ENCODE measurements at places on chromosomes 6 and 20. TPM values are rescaled to one million over a fixed set of nuclear protein-coding genes. Genes with fewer than 3 reads are reported as not detected.

SCRT2 gene
- polyA plus RNA-seq = not detected

POPDC3 gene
- polyA plus RNA-seq = 132 TPM

HNF4A gene
- polyA plus RNA-seq = 0.03 TPM

FABP7 gene
- polyA plus RNA-seq = 31.3 TPM

RAET1G gene
- 0.24 TPM for polyA plus RNA-seq

ERVFRD-1 gene
- polyA plus RNA-seq = 0.04 TPM

XKR7 gene
- polyA plus RNA-seq = not detected

GINS1 gene
- polyA plus RNA-seq = 0.07 TPM

PPP1R10 gene
- polyA plus RNA-seq = 23.2 TPM

HLA-DRB5 gene
- polyA plus RNA-seq = 0.25 TPM

SLC17A9 gene
- polyA plus RNA-seq = 0.59 TPM

SLC25A27 gene
- polyA plus RNA-seq = 2.2 TPM

GRCh38 chr6:139436200-139436956 is 61.9 kb upstream of the CITED2 start:
- DNase-seq = no peak
- H3K27me3 ChIP-seq = no peaks in the 10 kb centered on the region
- H3K27ac ChIP-seq = no peak overlapping the region
- no peaks in the 10 kb centered on the region for H3K4me1 ChIP-seq
- H3K4me3 ChIP-seq = no peak overlapping the region
- no peaks in the 10 kb centered on the region for H3K36me3 ChIP-seq

DNA sequence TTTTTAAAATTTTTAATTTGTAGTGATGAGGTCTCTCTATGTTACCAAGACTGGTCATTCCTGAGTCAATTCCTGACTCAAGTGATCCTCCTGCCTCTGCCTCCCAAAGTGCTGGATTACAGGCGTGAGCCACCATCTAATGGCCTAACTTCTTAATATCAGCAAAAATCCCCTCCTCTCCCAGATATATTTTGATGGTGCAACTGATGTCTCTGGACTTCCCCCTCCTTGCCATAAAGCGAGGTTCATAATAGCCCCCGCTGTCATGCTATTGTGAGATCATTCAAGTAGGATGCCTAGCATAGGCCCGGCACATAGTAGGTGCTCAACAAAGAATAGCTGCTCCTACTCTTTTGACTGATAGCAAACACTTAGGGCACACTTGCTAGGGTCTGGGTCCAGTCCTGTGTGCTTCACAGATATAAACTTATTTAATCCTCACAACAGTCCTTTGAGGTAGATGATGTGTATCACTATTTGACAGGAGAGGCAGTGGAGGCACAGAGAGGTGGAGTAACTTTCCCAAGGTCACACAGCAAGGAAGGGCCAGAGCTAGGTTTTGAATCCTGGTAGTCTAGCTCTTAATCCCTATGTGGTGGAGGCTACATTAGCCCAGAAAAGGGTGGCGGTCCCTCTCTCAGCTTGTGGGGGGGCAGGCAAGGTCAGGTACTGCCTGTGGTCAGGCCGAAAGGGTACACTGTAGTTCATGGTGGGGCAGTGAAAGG is 14.6 kb downstream of the SRC start:
- H3K27ac ChIP-seq = no peak overlapping the region
- no peak for DNase-seq
- H3K4me3 ChIP-seq = no peak overlapping the region
- no peaks in the 10 kb centered on the region for H3K4me1 ChIP-seq
- H3K36me3 ChIP-seq = no peaks in the 10 kb centered on the region

DNA sequence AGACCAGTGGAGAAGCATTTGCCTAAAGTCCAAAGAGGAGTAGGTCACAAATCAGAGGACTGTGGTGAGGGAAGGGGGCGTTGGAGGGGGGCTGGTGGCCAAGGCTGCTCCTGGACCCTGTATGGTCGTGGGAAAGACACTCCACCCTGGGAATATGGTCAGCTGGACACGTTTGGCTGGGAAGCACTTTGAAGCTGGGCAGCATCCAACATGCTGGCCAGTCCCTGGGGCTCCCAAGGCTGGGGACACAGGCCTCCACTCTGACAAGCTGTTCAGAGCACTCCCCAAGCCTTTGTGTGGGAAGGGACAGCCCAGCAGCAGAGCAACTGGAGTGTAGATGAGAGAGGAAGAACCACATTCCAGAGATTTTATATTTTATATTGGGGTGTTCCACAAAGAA is 203.2 kb downstream of the ANKRD60 start:
- H3K4me3 ChIP-seq = no peak overlapping the region
- no peak for DNase-seq
- H3K27me3 ChIP-seq = peaks cover 15% of the 10 kb centered on the region
- peaks cover 4% of the 10 kb centered on the region for H3K4me1 ChIP-seq
- H3K27ac ChIP-seq = no peak overlapping the region

DNA sequence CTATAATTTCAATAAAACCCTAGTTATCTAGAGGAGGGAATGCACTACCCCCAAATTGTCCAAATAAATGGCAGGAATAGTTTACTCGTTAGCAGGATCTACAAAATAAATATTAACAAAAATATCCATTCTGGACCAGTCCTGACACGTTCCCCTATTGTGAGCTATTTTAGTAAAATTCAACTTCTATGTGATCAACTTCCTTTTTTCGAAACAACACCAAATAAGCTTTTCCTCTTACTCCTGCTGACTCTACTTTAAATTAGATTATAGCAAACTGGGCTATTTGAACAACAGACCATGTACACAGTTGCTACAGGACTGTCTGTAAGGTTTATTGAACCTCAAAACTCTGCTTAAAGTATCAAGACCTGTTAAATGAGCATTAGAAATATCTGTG is 154.3 kb downstream of the IPCEF1 start:
- H3K36me3 ChIP-seq = no peaks in the 10 kb centered on the region
- no peak for DNase-seq
- H3K27me3 ChIP-seq = no peaks in the 10 kb centered on the region
- H3K27ac ChIP-seq = no peak overlapping the region
- no peaks in the 10 kb centered on the region for H3K4me1 ChIP-seq

DNA sequence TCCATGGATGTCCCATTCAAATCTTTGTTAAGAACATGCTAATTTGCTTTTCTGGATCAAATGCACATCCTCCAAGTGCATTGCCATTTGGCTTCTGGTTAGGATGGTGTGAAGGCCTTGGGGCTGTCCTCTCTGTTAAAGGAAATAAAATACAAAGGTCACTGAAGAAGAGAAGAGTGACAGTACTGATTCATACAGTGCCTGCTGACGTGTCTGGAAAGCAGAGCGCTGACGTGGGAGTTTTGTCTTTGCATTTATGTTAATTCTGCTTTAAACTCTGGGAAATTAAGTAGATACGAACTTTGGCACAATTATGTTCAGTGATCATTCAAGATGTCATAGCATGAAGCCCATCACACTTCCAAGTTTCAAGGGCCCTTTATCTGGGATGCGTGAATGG is 33.2 kb downstream of the SYNDIG1 start:
- H3K36me3 ChIP-seq = no peaks in the 10 kb centered on the region
- no peaks in the 10 kb centered on the region for H3K4me1 ChIP-seq
- no peaks in the 10 kb centered on the region for H3K27me3 ChIP-seq
- H3K4me3 ChIP-seq = no peak overlapping the region

DNA sequence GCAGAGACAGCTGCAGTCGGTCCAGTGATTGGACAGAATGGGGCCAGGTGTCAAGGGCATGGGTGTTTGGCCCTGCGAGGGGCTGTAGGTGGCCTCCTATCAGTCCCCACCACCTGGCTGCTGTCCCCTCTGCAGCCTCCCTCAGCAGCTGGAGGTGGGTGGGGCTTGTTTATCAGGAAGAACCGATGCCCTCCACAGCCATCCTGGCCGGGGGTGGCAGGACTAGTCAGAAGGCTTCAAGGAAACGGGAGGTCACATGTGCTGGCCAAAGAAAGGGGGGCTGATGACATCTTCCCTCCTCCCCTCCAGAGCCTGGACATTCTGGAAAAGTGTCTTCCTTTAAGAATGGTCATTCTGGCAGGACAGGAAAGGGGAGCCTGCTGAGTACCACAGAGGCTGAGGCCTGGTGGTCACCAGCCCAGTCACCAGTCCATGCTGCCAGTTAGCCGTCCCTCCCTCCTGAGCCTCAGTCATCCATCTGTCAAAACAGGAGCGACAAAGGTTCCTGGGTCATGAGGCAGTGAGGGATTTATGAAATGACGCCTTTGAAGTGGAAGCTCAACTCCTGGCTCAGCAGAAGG is 4.1 kb downstream of the FAM210B start:
- no peak overlapping the region for H3K4me3 ChIP-seq
- peaks cover 28% of the 10 kb centered on the region for H3K4me1 ChIP-seq
- peak overlapping the region; percentile 30 for H3K27ac ChIP-seq
- peaks cover 2% of the 10 kb centered on the region for H3K36me3 ChIP-seq
- DNase-seq = no peak

DNA sequence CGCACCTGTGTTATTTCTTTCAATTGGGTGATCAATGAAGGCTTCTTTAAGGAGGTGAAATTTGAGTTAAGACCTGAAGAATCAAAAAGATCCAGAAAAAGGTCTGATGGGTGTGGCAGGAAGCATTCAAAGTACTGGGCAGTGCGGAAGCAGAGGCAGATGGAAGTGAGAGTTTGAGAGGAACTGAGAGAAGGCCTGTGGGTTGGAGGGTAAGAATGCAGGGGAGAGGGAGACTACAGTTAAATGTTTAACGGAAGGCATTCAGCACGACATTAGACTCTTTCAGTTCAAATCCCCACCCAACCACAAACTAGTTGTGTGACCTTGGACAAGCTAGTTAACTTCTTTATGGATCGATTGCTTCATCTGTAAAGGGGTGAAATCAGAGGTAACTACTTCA is 50.5 kb upstream of the GCM1 start:
- no peak for DNase-seq
- no peak overlapping the region for H3K27ac ChIP-seq
- no peaks in the 10 kb centered on the region for H3K36me3 ChIP-seq
- no peaks in the 10 kb centered on the region for H3K27me3 ChIP-seq
- no peak overlapping the region for H3K4me3 ChIP-seq

GRCh38 chr6:6452002-6452401 is 131.5 kb upstream of the F13A1 start:
- no peaks in the 10 kb centered on the region for H3K36me3 ChIP-seq
- no peaks in the 10 kb centered on the region for H3K4me1 ChIP-seq
- no peak overlapping the region for H3K27ac ChIP-seq
- DNase-seq = no peak

- H3K4me3 ChIP-seq = no peak overlapping the region
- H3K36me3 ChIP-seq = no peaks in the 10 kb centered on the region
- no peaks in the 10 kb centered on the region for H3K27me3 ChIP-seq
These were observed 325.2 kb upstream of the CDH4 start for GRCh38 chr20:60926831-60927230.

GRCh38 chr20:51127713-51128112 is 104.8 kb upstream of the KCNG1 start:
- no peak overlapping the region for H3K27ac ChIP-seq
- H3K36me3 ChIP-seq = no peaks in the 10 kb centered on the region
- no peaks in the 10 kb centered on the region for H3K27me3 ChIP-seq

GRCh38 chr6:141290941-141291721 is 841.6 kb upstream of the GJE1 start:
- no peak overlapping the region for H3K27ac ChIP-seq
- DNase-seq = no peak
- H3K4me1 ChIP-seq = no peaks in the 10 kb centered on the region
- H3K27me3 ChIP-seq = no peaks in the 10 kb centered on the region
- H3K36me3 ChIP-seq = no peaks in the 10 kb centered on the region
- H3K4me3 ChIP-seq = no peak overlapping the region

- no peak overlapping the region for H3K4me3 ChIP-seq
- DNase-seq = no peak
- H3K36me3 ChIP-seq = no peaks in the 10 kb centered on the region
- H3K27ac ChIP-seq = no peak overlapping the region
- no peaks in the 10 kb centered on the region for H3K27me3 ChIP-seq
These were observed 111.1 kb upstream of the CCDC28A start for GRCh38 chr6:138662471-138662870.

DNA sequence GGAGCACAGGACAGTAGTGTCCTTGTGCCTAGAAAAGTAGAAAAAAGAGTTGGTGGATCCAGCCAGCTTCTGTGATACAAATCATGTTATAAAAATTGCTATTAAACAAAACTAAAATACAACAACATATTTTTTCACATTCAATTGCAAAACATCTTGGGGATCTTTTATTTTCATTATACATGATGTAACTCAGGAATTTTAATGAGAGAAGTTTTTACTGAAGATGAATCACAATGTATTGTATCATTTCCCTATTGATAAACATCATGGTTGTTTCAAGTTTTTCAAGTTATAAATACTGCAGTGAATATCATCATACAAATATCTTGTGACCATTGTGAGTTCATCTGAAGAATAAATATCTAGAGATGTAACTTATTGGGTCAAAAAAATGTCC is 608.0 kb downstream of the PHF3 start:
- no peaks in the 10 kb centered on the region for H3K27me3 ChIP-seq
- no peak for DNase-seq
- H3K4me1 ChIP-seq = no peaks in the 10 kb centered on the region
- H3K4me3 ChIP-seq = no peak overlapping the region

GRCh38 chr6:26200918-26201721 is 113.9 kb downstream of the HFE start:
- H3K4me3 ChIP-seq = no peak overlapping the region
- peaks cover 41% of the 10 kb centered on the region for H3K27me3 ChIP-seq
- peaks cover 5% of the 10 kb centered on the region for H3K4me1 ChIP-seq
- H3K27ac ChIP-seq = no peak overlapping the region
- no peaks in the 10 kb centered on the region for H3K36me3 ChIP-seq

- no peak overlapping the region for H3K27ac ChIP-seq
- H3K4me3 ChIP-seq = no peak overlapping the region
- H3K27me3 ChIP-seq = no peaks in the 10 kb centered on the region
These were observed 105.6 kb downstream of the AIG1 start for GRCh38 chr6:143166247-143166695.

- H3K27ac ChIP-seq = no peak overlapping the region
- no peak overlapping the region for H3K4me3 ChIP-seq
- no peaks in the 10 kb centered on the region for H3K4me1 ChIP-seq
- no peaks in the 10 kb centered on the region for H3K36me3 ChIP-seq
- H3K27me3 ChIP-seq = no peaks in the 10 kb centered on the region
These were observed 689.4 kb upstream of the MAP3K7 start for GRCh38 chr6:91276315-91276714.

GRCh38 chr6:18676548-18676947 is 289.4 kb downstream of the RNF144B start:
- H3K4me1 ChIP-seq = no peaks in the 10 kb centered on the region
- DNase-seq = no peak
- H3K27ac ChIP-seq = no peak overlapping the region
- no peak overlapping the region for H3K4me3 ChIP-seq
- no peaks in the 10 kb centered on the region for H3K36me3 ChIP-seq

DNA sequence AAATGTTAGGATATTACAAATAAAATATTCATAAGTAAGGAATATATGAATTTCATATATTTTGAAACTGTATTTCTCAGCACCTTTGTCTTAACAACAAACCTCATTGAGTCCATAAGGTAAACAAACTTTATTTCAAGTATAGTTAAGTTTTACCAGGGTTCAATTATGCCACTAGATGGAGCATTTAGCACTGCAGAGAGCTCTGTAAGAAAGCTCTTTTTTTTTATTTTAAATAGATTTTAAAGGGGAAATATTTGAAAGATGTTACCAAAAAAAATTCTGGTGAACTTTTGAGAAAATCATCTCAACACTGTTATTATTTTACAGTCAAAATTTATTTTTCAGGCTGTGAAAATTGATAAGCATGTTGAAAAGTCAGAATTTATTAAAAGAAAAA is 955.2 kb upstream of the EYS start:
- no peaks in the 10 kb centered on the region for H3K36me3 ChIP-seq
- no peak for DNase-seq
- no peak overlapping the region for H3K27ac ChIP-seq

Data from psoas muscle (tissue), 8 donors.